T-helper 1 cell (primary cell): ENCODE measurements at places on chromosomes 2 and 18.
A peak's percentile ranks its signal among the peaks of the same experiment; 100 is the strongest.

DNA sequence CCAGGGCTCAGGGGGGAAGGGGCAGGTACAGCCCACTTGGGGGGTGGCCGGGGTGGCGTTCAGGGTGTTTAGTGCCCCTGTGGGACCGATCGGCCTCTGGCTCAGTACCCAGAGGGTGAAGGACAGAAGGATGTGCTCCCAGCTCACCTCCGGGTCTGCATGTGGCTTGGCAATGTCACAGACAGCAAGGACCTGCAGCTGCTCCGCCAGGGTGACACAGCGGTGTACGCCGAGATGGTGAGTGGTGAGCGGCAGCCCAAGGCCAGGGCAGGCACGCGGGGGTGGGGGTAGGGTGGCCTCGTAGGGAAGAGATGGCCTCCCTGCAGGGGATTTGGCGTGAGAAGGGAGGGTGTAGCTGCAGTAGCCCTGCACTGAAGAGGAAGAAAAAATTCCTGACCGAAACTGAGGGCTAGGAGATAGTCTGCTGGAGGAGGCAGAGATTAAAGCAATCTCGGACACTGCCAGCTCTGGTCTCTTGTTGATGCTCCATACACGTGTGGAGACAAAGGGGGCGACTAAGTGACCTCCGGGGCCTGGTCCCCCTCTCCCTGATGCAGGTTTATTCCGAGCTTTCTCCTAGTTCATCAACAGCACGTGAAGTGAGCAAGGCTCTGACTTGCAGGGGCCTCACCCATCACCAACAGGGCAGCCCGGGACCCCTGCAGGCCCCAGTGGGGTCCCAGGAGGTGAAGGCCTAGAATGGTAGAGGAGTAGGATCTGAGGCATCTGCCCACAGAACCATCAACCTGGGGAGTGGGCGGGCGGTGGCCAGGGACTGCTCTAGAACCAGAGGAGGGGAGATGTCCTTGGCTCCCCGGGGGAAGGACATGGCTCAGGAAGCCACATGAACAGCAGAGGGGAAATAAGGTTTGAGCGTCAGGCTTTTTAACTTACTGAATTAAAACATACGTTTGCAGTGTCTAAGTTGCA lies 45.4 kb downstream of the FER1L5 start:
- no peak for DNase-seq

DNA sequence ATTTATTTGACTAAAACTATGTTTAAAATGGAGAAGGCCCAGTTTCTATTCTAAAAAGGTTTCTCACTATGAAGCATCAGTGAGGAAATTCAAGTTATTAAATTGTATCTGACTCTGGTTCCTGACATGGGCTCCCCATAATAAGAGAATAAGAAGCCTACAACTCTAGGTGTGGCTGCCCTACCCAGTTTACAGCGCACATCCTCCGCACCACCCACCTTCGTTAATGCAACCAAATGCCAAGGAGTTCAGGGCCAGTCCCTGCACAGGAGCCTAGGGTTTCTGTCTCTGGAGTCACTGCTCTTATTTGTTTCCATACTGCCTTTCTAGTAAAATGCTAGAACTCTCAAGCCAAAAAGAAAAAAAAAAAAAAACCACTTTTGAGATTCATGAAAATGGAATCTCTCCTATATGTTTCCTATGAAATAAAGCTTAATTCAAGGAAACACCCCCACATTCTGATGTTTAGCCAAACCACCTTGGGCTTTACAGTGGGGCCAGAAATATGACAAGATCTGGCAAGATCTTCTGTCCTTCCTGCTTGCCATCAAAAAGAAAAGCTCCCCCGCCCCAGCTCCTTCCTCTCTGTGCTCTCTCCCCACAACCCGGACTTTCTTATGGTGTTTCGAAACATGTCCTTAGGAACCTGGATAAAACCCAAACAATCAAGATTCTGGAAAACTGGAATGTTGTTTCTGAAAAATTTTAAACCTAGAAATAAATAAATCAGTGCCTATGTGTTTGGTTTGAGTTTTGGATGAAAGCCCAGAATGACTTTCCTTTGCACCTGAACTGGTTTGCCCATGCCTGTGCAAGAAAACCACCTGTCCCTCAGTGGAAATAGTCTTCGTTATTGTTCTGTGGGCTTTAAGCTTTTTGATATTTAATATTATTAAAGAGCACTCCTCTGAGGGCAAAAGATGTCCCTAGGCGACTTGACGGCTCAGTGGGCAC lies 136.7 kb downstream of the SP3 start:
- DNase-seq, result no peak

GRCh38 chr2:145495590-145495989 lies 975.7 kb upstream of the ZEB2 start:
- no peak for DNase-seq

DNA sequence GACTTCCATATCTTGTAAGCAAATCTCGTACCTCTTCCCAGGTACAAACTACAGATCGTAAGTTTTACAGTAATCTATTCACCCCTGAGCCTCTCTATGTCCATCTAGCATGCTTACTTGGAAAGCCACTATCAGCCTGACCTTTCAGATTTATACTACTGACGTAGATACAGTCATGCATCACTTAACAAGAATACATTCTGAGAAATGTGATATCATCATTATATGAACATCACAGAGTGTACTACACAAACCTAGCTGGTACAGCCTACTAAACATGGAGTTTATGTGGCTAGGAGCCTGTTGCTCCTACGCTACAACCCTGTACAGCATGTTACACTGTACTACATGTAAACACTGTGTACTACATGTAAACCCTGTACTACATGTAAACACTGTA lies 293.2 kb upstream of the ZNF804A start:
- no peak for DNase-seq

DNA sequence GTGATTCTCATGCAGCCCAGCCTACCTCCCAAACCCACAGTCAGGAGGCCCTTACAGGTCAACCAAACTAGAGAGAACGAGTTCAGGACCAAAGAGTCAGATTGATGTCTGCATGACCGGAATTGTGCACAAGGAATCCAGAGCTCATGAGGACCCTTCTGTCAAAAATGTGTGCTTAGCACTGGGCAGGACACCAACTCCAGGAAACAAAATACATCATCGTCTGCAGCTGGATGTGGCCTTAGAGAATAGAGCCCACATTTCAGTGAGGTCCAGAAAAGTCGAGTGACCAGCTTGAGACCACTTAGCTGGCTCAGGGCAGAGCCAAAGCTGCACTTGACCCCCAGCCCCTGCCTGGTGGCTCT lies 3.2 kb downstream of the TNS1 start:
- no peak for DNase-seq

DNA sequence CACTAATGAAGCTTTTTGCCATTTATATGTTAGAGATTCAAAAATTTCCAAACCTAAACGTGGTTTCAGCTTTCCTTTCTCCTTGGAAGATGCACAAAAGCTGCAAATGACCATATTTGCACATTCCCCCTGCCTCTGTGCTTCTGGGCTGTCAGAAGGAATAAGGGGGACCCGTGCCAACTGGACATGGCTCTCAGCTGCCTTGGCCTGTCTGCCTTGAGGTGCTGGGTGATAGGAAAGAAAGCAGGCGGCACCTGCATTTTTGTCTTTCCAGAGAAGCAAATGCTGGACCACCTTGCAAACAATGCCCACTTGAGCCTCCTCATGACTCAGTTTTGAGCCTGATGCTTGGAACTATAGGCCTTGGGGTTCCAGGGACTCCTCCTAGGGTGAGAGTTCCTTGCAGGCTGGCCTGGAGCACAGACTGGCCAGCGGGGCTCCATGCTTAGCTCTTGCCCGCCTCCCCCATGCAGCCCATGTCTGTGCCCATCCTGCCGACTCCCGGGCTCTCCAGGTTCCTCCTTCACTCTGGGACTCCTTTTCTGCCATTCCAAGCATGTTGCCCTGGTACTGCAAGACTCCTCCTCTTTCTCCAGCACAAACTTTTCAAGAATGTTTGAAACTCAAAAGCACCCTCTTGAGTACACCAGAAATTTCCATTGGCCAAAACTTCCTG lies 109.0 kb upstream of the EPAS1 start:
- DNase-seq, result no peak

DNA sequence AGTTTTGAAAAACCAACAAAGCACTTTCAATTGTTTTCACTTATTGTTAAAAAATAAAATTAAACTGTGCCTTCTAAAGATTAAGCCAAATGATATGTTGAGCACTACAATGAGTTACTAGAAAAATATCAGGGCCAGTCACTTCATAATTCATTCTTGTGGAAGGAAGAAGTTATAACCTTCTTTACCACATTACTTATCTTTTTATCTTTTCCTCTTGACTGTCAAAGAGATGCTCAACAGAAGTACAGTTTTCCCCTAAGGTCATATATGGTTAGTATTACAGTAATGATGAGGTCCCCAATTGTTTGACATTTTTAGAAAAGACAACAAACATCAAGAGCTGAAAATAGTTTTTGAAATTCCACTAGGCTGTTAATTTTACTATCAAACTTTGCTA lies 9.4 kb downstream of the PELI1 start:
- peak; percentile 31 for DNase-seq

- no peak for DNase-seq
Observed at GRCh38 chr2:180695586-180696401, 284.6 kb upstream of the UBE2E3 start.
